ENCODE measurements at places on chromosomes 7 and 10. TPM values are rescaled to one million over a fixed set of nuclear protein-coding genes. Genes with fewer than 3 reads are reported as not detected.
A peak's percentile ranks its signal among the peaks of the same experiment; 100 is the strongest.

DNA sequence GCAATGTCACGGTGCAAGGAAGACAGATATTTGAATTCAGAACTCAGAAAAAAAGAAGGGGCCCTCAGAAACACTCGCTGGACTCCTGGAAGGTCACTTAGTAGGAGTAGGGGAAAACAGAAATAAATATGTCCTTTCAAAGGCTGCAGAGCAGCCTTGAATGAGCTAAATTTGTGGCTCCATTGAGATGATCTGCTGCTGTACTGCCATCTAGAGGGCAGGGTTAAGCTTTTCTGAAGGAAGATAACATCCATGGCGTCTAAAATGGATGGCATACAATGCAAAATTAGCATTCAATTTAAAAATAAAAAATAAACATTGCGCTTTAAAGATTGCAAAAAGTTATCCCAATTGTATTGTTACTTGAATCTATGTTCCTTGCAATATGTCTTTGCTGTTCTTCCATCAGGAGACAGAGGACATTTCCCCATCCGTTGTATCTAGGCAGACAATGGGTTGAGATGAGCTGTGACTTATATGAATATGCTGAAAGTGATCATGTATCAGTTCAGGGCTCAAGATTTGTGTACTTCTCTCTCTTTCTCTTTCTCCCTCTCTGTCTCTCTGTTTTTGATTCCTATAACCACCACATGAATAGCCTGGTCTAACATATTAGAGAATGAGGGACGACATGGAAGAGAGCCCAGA lies 642.2 kb downstream of the SH2D4B start:
- DNase-seq: peak; percentile 0
- H3K4me1 ChIP-seq: no peaks in the 10 kb centered on the region
- H3K4me3 ChIP-seq: no peak overlapping the region
- no peaks in the 10 kb centered on the region for H3K27me3 ChIP-seq
- no peak overlapping the region for H3K27ac ChIP-seq

DNA sequence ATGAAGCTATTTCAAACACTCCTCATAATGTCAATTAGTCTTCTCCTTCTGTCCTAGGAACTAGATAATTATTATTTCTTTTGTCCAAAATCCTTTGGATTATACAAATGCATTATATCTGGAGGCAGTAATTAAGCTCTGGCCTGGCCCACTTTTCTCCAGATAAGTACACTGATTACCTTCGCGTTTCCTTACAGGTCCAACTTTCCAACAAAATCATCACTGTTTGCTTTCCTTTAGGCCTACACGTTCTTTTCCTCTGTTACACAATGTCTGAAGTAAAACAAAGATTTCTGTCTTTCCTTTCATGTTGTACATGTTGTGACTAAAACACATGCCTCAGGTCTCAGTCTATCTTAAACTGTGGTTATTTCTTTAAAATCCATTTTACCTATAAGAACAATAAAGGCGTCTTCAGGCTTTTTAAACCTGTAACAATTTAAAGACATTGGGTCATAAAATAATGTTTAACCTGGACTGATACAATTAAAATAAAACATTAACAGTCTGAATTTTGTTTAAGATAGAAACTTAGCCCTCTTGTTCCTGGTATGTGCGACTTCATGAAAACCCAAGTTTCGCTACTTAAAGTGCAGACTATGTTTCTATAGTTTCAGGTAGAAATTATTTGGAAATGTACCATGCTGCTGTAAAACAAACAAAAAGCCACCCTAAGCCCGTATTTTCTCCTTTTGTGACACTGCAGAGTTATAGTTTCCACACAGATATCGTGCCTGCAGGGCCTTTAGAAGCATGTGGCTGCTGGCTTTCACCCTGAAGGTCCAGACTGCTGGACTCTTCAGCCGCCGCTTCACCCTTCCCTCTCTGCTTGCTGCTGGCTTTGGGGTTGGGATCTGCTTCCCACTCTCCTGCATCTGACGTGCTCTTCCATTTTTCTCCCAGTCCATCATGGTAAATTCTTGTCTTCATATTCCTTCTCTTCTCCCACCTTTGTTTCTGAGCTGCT lies 381.7 kb downstream of the DPP6 start:
- H3K27me3 ChIP-seq: no peaks in the 10 kb centered on the region
- H3K27ac ChIP-seq: no peak overlapping the region
- no peak overlapping the region for H3K4me3 ChIP-seq
- H3K36me3 ChIP-seq: no peaks in the 10 kb centered on the region

DNA sequence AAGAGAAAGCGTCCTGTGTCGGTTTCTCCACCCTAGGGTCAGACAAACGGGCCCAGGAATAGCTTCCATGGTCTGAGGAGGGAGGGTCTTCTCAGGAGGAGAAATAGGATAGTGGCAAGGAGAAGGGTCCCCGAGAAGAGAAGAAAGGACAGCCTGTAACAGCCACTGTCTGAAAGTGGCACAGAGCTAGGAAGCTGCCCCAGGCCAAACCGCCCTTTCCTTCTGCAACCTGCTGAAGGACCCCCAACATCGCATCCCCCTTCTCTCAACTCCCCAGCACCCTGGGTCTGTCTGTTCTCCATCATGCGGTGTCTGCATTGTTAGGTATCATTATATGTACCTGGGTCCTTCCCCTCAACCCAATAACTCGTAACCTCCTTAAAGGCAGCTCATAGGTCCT lies 47.1 kb downstream of the COL17A1 start:
- no peaks in the 10 kb centered on the region for H3K4me1 ChIP-seq
- H3K27ac ChIP-seq: no peak overlapping the region
- H3K36me3 ChIP-seq: no peaks in the 10 kb centered on the region
- peaks cover 28% of the 10 kb centered on the region for H3K27me3 ChIP-seq

GRCh38 chr7:79862447-79863210 lies 272.0 kb upstream of the GNAI1 start:
- H3K27ac ChIP-seq: no peak overlapping the region
- H3K27me3 ChIP-seq: no peaks in the 10 kb centered on the region
- H3K4me1 ChIP-seq: no peaks in the 10 kb centered on the region
- no peak overlapping the region for H3K4me3 ChIP-seq

- no peaks in the 10 kb centered on the region for H3K36me3 ChIP-seq
- DNase-seq: peak; percentile 30
- H3K27me3 ChIP-seq: no peaks in the 10 kb centered on the region
- peak overlapping the region; percentile 7 for H3K27ac ChIP-seq
- peaks cover 56% of the 10 kb centered on the region for H3K4me1 ChIP-seq
Observed at GRCh38 chr7:22859641-22860290, 37.1 kb upstream of the TOMM7 start.

GRCh38 chr10:33193701-33194521 lies 140.6 kb downstream of the NRP1 start:
- H3K36me3 ChIP-seq: no peaks in the 10 kb centered on the region
- H3K4me3 ChIP-seq: no peak overlapping the region
- no peaks in the 10 kb centered on the region for H3K27me3 ChIP-seq

DNA sequence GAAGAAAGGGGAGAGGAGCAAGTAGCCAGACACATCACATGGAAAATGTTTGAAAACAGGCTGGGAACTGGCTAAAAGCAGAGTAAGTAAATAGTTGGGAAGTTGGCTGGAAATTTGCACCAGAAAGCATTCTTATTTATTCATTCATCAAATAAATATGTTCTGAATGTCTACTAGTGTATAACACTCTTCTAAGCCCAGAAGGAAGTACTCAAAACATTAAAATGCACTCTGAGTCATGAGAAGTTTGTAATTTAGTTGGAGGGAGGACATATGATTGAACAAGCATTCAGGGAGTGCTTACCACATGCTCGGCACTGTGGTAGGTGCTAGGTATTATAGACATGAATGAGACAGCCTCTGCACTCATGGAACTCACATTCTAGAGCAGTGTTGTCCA lies 37.0 kb upstream of the CNNM1 start:
- no peaks in the 10 kb centered on the region for H3K36me3 ChIP-seq
- no peaks in the 10 kb centered on the region for H3K27me3 ChIP-seq
- no peak overlapping the region for H3K4me3 ChIP-seq
- H3K27ac ChIP-seq: no peak overlapping the region
- H3K4me1 ChIP-seq: no peaks in the 10 kb centered on the region

GRCh38 chr10:36109399-36110023 lies 467.4 kb upstream of the FZD8 start:
- no peak overlapping the region for H3K27ac ChIP-seq
- no peaks in the 10 kb centered on the region for H3K36me3 ChIP-seq
- no peaks in the 10 kb centered on the region for H3K27me3 ChIP-seq
- no peak for DNase-seq

GRCh38 chr7:133230591-133231194 lies 22.2 kb upstream of the EXOC4 start:
- H3K36me3 ChIP-seq: no peaks in the 10 kb centered on the region
- no peak overlapping the region for H3K4me3 ChIP-seq
- peak; percentile 36 for DNase-seq
- no peaks in the 10 kb centered on the region for H3K4me1 ChIP-seq

DNA sequence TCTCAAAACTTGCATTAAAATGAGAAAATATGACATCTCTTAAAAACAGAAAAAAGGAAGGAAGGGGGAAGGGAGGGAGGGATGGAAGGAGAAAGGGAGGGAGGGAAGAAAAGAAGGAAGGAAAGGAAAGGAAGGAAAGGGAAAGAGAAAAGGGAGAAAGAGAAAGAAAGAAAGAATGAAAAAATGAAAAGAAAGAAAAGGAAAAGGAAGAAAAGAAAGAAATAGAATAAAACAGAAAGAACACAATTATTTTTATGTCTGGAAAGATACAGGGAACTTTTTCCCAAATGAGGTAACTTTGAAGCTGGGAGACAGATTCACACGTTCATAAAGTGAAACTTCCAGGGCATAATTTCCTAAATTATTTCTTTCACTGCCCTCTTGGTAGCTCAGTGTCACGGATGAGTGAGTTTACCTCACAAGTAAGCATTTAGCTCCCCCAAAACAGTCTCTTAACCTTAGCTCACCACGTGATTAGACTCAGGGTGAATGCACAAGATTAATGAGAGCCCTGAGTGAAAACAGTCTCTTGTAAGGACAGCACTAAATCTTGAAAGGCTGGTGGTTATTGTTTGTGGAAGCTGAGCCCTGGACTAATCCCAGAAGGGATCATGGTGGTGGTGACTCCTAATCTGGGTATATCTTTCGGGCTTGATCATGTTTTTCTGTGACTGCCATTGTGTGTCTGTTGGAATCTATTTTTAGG lies 74.1 kb upstream of the HDAC9 start:
- no peaks in the 10 kb centered on the region for H3K27me3 ChIP-seq
- H3K36me3 ChIP-seq: no peaks in the 10 kb centered on the region
- H3K27ac ChIP-seq: no peak overlapping the region
- H3K4me1 ChIP-seq: no peaks in the 10 kb centered on the region

DNA sequence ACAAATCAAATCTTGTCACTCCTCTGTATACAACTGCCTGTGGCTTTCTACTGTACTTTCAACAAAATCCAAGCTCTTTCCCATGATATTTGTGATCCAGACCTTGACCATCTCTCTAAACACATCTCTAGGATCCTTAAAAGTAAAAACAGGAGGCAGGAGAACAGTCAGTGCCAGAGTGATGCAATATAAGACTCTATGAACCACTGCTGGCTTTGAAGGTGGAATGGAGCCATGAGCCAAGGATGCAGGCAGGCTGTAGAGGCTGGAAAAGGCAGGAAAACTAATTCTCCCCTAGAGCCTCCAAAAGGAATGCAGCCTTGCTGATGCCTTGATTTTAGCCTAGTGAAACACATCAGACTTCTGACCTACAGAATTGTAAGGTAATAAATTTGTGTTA lies 45.5 kb upstream of the LRRN3 start:
- H3K27me3 ChIP-seq: no peaks in the 10 kb centered on the region
- no peak overlapping the region for H3K4me3 ChIP-seq
- H3K4me1 ChIP-seq: peaks cover 20% of the 10 kb centered on the region
- no peaks in the 10 kb centered on the region for H3K36me3 ChIP-seq
- DNase-seq: no peak

DNA sequence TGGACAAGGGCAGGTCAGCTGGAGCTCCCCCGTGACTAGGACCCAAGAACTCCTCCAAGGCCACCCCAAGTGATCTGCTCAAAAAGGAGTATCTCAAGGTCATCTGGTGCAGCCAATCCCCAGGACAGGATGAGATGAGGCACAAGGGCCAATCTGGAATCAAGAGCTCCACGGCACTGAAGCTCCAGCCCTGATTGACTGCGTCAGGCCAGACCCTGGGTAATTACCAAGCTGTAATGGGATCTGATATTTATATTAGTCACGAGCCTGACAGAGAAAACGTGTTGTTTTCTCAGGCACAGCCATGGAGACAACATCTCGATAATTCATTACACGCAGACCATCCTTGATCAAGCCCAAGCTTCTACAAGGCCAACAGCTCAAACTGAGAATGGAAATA lies 4.2 kb downstream of the KCNMA1 start:
- peaks cover 2% of the 10 kb centered on the region for H3K27me3 ChIP-seq
- no peak overlapping the region for H3K4me3 ChIP-seq
- no peak overlapping the region for H3K27ac ChIP-seq
- H3K36me3 ChIP-seq: no peaks in the 10 kb centered on the region

TMEM176B gene
- not detected for polyA plus RNA-seq

CALML5 gene
- not detected for polyA plus RNA-seq

CDC14C gene
- not detected for polyA plus RNA-seq
